Type B pancreatic cell (in vitro differentiated cells): ENCODE measurements at places on chromosomes 1 and 21. TPM values are rescaled to one million over a fixed set of nuclear protein-coding genes. Genes with fewer than 3 reads are reported as not detected.
A peak's percentile ranks its signal among the peaks of the same experiment; 100 is the strongest.

LAMC2 gene
- total RNA-seq = 14.8 and 33.5 TPM in 2 replicates

UTS2 gene
- total RNA-seq = not detected in 2 replicates

FNDC10 gene
- total RNA-seq = 8.9 and 9.3 TPM in 2 replicates

SLFNL1 gene
- total RNA-seq = 0.14 and 0.60 TPM in 2 replicates

SETD4 gene
- total RNA-seq = 16.7 and 26.4 TPM in 2 replicates

TIAM1 gene
- total RNA-seq = 49.3 and 67.6 TPM in 2 replicates

GRCh38 chr1:156502894-156503697 is 2.5 kb upstream of the MEF2D start:
- DNase-seq = no peak

DNA sequence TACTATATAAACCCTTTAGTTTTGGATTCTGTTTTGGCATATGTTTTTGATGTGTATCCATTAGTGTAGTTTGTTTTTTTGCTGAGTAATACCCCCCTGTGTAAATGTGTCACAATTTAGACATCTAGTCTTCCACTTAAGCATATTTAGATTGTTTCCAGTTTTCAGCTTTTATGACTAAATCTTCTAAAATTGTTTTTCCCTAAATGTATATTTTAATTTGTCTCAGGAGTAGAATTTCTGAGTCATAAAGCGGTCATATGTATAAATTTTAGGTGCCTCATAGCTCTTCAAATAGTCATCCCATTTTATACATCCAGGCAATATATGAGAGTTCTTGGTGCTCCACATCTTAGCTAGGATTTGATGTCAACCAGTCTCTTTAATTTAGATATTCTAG is 1348.0 kb downstream of the MRPL39 start:
- no peak for DNase-seq

GRCh38 chr1:156851779-156852417 is 7.0 kb downstream of the INSRR start:
- no peak for DNase-seq

DNA sequence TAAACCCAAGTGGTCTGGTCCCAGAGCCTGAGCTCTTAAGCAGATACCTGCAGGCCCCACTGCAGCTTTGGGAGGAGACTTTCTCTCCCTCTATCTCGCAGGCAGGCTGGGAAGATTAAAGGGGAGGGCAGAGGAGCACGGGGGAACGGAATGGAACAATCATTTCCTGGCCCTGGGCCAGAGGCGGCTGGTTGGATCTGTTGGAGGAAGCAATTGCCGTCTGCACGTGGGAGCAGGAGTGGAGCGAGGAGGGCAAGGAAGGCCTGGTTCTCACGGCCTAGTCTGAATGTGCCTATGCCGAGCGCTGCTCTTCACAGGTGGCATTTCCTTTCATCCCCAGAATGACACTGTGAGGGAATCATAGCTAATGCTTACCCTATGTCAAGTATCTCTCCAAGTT is 23.7 kb downstream of the NKAIN1 start:
- peak; percentile 84 for DNase-seq

DNA sequence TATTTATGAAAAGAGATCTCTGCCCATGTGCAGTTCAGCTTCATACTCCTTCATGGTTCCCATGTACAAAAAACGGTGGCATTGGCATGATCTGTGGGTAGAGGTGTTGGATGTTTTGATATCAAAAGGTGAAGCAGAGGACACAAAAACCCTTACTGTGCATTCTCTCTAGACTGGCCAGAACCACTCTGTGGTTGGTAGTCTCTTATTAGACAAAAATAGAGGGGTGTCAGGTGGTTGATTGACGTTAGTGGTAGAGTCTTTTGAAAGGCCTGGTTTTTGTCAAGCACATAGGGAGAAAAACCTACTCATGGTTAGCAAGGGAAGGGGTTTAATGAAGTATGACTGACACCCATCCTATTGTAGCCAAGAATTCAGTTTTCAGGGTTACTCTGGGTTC is 400.0 kb upstream of the TMPRSS15 start:
- DNase-seq = no peak

DNA sequence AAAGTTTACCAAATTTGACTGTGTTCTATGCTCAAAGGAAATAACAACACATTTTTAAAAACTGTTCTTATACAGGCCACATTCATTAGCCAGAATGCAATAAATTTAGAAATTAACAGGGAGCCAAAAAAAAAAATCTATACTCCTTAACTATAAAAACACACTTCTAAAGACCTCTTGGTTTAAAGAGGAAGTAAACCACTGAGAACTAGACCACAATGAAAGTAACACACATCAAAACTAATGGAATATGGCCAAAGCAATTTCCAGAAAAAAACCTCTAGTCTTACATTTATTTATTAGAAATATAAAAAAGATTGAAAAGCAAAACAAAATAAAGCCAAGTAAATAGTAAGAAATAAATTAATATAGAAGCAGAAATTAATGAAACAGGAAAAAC is 48.9 kb upstream of the GADD45A start:
- no peak for DNase-seq

GRCh38 chr1:58754073-58754613 is 29.7 kb downstream of the JUN start:
- no peak for DNase-seq

GRCh38 chr1:170318736-170319135 is 173.0 kb downstream of the NTMT2 start:
- no peak for DNase-seq

DNA sequence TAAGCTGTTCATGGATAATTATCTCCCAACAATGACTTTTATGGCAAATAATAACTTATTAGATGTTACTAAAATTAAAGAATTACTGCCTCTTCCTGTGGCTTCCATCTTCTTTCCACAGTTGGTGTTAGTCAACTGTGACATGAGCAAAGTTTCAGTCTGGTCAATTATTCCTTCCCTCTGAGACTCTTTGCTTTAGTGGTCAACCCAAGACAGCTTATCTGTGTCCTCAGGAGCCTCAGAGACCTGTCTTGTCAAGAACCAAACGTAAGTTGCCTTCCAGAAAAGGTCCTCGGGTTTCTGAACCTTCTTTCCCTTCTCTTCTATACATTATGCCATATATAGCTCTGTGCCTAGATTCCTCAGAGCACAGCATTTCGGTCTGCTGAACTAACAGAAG is 263.2 kb upstream of the ZP4 start:
- no peak for DNase-seq

DNA sequence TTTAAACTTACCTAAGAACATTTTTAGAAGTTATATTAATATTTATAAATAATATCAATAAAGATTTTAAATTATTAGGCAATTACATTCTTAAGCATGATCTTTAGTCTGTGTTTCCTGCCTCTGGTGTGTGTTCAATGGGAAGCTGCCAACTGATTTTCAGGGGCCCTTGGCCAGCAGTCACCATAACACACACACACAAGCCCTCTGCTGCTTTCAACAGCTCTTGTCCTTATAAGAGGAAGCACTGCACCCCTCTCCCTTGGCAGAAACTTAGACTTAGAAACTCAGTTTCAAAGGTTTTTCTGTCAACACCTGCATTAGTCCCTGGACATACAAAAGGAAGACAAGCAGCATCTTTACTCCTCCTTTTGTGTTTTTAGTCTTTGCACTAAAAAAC is 81.4 kb downstream of the VAV3 start:
- DNase-seq = no peak

- no peak for DNase-seq
Observed at GRCh38 chr1:240492832-240493440, 119.0 kb downstream of the GREM2 start.

GRCh38 chr1:77940921-77941570 is 37.8 kb downstream of the FUBP1 start:
- no peak for DNase-seq

GRCh38 chr1:31855038-31855845 is 39.4 kb upstream of the SPOCD1 start:
- DNase-seq = no peak

DNA sequence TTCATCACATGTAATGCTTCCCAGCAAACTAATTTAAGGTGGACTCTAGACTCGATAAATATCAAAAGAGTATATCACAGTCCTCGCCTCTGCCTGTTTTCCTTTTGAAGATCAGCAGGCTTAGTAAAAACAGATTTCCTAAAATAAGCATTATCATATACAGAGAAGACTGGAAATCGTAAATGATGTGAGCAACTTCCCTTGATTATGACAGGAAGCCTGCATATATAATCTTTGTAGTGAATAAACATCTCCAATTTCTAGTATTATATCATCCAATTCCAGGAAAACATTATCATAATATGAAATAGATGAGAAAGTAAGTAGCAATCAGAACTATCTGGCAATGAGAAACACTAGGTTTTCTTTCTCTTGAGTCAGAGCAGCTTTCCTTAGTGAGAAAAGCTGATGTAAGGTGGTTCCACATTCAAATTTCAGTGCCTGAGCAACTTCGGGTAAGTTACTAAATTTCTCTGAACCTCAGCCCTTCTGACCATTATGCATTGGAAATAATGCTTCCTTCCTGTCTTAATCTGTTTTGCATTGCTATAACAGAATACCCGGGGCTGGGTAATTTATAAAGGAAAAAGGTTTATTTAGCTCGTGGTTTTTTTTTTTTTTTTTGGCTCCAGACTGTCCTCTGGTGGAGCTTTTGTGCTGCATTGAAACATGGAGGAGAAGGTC is 12.6 kb upstream of the POU2F1 start:
- DNase-seq = no peak

DNA sequence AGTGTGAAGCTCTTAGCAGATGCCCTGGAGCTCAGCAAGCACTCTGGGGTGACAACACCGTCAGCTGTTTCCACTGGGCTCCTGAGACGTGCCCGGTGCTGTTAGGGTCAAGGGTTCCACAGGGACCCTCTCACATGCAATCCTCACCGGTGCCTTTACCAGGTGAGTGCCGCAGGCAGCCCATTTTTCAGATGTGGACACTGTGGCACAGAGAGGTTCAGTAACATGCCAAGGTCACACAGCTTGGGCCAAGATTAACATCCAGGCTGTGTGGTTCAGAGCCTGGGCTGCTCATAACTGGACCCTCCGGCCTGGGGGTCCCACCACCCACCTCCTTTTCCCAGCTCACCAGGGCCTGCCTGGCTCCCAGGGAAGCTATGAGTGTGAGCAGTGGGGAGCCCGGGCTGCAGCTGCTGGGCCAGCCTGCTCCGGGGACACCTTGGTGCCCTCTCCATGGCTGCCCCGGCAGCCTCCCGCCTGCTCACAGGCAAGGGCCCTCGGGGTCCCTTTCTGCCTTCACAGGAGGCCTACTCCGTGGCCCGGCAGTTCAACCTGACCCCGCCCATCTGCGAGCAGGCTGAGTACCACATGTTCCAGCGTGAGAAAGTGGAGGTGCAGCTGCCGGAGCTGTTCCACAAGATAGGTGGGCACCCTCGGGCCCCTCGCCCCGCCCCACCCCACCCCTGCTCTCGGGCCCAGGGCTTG is 49.3 kb downstream of the KCNAB2 start:
- no peak for DNase-seq

DNA sequence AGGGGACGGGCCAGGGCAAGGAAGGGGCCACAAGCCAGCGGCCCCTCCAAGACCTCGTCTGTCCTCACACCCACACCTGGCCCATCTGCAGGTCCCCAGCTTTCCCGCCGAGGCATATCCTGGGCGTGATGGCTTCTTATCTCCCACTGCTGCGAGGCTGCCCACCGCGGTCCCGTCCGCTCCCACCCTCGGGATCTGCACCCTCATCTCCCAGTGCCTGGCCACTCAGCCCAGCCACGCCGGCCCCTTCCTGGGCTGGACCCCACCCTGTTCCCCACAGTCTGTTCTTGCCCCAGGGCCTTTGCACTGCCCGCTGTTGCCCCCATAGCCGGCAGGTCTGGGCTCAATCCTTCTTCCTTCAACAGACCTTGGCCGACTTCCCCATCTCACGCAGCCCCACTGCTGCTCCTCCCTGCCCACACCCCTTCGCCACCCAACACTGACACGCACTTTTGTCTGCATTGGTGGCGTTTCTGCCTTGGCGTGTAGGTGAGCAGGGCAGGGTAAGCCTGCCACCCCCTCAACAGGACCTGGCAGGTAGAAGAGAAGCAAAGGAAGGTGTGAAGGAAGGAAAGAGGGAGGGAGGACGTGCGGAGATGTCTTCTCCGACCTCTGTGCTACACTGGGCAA is 4.4 kb upstream of the TTC34 start:
- DNase-seq = no peak

DNA sequence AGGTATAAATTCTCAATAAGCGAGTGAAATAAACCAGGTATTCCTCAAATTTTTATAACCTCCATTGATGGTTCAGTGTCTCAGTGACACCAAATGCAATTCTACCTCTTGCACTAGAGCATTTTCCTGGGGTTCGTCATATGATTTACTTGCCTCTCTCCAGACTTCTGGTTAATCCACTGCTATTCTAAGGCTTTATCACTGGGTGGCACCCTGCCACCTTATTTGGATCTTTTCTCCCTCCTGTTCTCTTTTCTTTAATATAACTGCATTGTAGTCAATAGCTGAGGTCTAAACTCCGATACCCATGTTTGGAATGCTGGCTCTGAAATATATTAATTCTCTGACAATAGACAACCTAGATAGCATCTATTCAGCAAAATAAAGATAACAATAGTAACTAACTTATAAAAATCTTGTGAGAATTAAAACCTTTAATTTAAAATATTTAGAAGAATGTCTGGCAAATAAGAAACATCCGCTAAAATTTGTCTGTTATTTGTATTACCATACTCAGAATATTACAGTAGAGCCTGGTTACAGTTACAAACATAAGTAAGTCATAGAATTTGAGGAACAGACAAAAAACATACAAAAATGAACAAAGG is 436.4 kb downstream of the PLA2G4A start:
- DNase-seq = no peak

- no peak for DNase-seq
Observed at GRCh38 chr1:210233495-210234328, 1.1 kb downstream of the SERTAD4 start.

DNA sequence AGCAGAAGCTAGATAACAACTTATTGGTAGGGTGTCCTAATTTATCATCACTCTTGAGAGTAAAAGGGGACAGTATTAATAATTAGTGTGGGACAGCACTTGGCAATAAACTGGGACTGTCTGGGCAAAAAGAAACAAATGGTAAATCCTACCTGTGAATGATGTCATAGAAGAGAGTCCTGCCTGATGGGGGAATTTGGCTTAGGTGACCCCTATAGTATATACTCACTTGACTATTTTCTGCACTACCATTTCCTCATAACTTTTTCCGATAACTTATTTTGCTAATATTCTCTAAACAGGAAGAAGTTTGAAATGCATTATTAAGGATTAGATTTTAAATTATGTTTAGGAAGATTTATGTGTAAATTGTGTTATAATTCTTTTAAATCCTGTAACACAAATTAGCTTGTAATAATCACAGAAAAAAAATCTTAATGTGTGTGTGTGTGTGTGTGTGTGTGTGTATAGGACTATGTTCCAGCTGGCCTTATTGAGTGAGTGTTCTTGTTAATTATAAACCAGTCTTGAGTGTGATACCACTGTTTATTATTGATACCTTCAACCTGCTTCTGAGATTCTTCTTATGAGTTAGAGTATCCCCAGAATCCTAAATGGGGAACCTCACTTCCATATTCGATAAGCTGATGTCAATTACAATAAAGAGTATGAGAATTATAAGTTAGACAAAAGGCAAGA is 144.2 kb upstream of the C1orf105 start:
- DNase-seq = no peak

GRCh38 chr1:43453442-43454269 is at the start of gene HYI:
Gene HYI (minus strand): TSS chr1:43453931. CDS start chr1:43453793, 138 bp downstream.
- DNase-seq = peak; percentile 83
